ENCODE measurements at places on chromosomes 2 and 18.

DNA sequence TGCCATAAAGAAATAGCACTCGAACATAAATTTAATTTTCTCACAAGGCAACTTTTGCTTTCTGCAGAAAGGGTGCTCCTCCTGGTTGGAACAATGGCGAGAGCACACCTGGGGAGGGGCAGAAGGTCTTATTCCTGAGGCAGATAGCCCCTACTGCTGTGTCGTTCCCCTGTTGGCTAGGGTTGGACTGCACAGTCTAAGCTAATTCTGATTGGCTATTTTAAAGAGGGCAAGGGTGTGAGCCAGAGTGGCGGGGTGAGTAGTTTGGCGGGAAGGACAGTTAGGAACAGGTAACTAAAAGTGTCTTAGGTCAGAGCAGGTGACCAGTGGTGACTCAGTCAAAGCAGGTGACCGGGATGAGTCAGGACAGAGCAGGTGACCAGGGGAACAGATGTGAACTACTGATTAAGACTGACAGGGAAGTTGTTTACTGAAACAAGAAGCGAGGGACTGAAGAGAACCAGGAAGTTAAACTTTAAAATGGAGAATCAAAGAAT lies 49.7 kb upstream of the AGAP1 start:
- no peak for DNase-seq

GRCh38 chr18:58618822-58619595 lies 9.9 kb downstream of the ALPK2 start:
- no peak for DNase-seq

DNA sequence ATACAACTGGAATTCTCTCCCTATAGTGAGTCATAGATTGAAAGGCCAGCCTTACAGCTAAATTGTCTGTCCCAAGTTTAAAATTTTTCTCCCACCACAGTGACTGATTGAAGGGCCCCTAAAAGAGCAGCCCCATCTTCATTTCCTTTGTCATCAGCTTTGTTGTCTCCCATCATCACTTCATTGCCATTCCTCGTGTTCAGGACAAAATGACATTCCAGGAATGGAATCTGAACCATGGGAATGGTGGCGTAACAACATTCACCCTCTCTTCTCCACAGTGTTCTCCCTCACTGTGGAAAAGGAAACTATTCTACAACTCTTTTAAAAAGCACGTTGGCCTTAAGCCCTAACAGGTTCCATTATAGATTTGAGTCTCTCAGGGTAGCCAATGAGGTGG lies 52.1 kb downstream of the PSTPIP2 start:
- no peak for DNase-seq

DNA sequence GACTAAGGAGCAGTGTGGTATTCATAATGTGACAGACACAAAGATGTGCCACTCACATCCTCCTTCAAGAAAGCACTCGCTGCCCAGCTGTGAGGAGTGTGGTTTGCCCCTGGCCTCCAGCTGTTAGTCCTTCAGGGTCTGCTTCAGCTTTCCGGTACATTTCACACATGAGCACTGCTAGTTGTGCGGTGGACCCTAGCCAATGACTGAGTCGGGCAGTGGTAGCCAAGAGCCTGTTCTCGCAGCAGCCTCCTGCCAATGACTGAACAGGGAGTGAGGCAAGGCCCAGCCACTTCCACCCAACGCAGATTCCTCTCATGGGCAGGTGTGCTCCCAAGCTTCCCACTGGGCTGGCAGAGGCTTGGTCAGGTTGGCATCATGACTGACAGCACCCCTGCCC lies 254.3 kb downstream of the RBM43 start:
- no peak for DNase-seq

- no peak for DNase-seq
Observed at GRCh38 chr2:137220438-137220993, 455.2 kb downstream of the THSD7B start.

DNA sequence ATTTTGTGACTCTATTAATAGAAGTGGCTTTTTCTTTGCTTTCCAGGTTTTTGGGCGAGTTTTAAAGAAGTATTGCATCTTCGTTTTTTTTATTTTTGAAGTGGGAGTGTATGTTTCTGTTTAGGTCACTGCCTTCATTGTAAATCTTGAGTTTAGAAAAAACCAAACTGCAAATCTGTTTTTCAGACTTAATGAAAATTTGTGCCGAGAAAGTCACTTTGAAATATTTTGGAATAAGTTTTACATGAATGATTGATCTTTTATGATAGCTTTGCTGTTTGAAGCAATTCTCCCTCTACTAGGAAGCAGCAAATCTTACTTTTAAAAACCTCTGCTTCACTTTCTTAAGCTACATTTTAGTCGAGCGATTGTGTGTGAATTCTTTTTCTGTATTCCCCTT lies 2.2 kb downstream of the SMAD4 start:
- DNase-seq, result no peak

- DNase-seq, result no peak
Observed at GRCh38 chr2:240873805-240874714, 5.4 kb downstream of the AGXT start.

DNA sequence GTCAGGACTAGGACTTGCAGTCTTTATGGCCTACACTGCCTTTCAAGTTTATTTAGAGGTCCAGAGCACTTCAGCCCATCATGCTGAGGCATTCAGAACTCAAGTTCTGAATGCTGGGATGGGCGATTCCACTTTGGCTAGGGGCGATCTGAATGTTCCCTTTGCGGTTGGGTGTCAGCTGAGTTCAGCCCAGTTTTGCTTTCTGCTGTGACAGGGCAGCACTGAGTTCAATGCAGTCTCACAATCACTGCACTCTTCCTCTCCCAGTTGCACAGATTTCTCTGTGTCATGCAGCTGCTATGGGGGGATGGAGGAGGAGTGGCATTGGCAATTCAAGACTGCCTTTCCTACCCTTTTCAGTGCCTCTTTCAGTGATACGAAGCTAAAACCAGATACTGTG lies 1232.0 kb upstream of the FAM98A start:
- no peak for DNase-seq

DNA sequence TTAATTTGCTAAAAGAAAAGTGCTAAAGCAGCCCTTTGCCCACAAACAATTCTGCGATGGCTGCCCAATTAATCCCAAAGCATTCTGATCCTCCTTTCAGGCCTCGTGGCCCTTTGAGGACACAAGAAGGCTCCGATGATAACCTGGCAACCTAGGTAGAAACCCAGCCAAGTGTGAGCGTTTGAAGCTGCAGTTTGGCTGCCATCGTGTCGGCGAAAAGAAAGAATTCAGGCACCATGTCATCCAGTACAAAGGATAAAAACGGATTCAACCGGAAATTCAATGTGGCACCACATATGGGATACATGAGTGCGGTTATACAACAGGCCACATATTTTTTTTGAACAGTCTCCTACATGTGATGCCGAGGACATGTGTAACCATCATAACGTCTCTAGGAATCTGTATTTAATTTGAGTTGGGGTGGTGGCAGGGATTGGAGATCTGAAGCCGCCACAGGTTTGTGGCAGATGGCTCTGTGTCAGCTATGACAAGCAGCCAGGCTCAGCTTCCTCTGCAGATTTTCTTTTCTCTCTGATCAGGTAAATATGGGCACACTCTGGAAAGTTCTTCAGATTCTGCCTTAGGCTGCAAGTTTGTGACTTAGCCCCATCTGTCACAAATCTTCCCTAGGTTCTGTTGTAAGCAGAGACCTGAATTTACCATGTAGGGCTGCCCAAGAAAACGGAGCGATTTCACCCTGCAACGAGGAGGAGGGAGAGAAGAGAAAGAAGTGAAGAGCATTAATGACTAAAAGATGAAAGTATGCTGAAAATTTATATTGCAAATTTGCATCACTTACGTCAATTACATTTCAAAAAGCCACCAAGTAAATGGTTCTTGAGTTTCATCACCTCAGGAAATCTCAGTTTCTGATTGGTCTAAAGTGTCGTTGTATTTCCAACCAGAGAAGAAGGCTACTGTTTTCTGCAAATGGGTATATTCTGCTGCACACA lies 573.2 kb downstream of the ZEB2 start:
- DNase-seq, result no peak

DNA sequence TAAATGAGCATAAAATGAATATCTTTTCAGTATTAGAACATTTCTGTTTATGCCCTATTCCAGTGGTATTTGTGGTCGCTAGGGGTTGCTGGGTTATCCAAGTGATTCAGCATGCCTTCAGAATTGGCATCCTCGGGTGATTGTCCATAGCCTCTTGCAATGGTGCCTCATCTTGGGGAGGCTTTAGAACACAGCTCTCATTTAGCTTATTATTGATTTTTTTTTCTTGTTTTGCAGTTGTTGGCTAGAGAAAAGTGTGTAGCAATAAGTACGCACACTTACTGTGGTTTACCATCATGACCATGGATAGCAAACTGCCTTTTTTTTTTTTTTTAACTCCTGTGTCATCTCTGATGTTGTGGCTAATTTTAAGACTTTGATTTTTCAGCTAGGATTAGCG lies 33.6 kb downstream of the PLEKHA3 start:
- DNase-seq, result no peak

- DNase-seq, result no peak
Observed at GRCh38 chr2:238916875-238917590, 69.1 kb downstream of the TWIST2 start.

GRCh38 chr18:40473221-40474029 lies 1481.6 kb upstream of the PIK3C3 start:
- DNase-seq, result no peak

GRCh38 chr2:120854014-120854620 lies 118.4 kb downstream of the GLI2 start:
- DNase-seq, result no peak

DNA sequence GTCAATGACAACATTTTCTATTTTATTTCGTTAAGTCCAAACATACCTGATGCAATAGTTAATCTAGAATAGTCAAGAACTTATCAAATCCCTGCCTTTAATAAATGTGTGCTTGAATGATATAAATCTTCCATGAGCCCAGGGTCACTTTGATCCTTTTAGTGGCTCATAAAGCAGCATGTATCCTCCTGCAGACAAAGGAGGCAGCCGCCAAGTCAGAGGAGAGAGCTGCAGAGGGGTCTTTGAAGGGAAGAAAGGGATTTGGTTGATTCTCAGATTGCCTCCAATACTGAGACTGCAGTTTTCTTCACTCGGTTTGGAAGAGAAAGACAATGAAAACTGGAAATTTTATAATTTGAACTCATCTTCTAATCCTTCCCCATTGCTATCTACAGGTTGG lies 378.4 kb upstream of the PIK3C3 start:
- no peak for DNase-seq

DNA sequence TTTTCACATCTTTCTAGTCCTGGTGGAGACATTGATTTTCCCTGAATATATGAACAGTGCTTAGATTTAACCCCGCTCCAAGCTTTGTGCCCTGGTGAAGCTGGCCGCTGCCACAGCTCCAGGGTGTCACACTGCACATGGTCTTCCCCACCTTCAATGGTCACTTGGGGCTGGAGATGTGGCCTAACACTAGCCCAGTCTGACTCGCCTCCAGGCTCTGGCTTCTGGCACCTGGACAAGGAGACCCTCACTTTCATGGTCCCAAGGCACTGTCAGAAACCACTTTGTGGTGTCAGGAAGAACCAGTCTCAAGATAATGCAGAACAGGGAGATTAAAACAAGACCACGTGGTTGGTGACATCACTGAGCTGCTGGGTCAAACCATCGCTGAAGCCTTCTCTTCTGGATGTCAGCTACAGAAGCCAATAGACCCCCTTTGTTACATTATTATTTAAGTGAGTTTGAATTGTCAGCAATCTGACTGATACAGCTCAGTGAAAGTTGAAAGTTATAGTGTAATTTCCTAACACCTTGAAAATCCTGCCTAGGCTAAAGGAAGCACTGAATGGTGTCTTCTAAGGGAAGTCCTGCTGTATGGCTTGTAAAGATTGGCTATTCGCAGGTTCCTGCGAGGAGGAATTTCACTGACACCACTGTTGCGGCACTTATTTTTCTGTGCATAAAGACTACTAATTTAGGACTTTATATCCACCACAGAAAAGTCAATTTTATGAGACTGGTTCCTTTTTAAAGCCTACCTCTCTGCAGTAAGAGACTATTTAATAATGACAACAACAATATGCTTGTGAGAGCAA lies 55.0 kb upstream of the CTDP1 start:
- DNase-seq, result no peak

DNA sequence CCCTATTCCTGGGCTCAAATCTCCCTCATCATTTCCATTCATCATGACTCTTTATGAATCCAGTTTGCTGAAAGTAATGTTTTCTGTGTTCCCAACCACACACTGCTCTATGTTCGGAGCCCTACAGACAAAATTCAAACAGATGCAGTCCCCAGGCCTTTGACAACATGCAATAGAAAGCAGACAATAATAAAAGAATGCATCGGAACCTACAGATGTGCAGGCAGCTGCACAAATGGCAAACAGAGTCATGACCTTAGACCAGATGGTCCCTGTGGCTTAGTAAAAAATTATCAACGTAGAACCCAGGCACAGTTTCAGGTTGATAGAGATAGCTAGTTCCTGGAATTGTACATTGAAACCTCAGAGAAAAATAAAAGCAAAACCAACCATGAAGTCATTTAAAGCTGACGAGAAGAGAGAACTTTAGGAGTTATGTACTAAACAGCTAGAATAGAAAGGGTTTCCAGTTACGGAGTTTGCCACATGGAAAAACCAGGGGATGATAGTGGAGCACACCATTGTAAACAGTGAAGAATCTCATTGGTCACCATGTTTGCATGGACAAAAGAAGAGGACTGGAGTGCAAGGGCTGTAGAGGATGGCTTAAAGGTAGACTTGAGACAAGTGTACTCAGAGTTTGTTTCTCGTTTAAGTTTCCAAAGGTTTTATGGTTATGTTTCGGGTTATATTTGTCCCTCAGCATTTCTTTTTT lies 23.2 kb upstream of the ACVR1 start:
- DNase-seq, result peak; percentile 35

DNA sequence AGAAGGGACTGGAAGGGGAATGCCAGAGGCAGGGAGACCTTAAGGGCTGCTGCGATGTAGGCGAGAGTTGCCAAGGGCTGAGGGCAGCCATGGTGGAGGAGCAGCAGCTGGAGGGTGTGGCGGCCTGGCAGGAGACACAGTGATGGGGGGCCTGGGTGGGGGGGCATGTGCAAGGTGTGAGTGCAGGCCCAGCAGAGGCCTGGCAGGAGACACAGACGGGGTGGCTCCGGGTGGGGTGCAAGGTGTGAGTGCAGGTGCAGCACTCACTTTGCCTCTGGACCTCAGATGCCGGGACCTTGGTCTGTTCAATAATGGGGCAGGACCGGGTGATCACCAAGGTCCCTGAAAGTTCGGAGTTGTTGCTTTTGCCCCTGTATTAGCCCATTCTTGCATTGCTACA lies 76.2 kb upstream of the ODC1 start:
- DNase-seq, result no peak

All from stimulated activated CD4-positive, alpha-beta T cell treated with anti-CD3 and anti-CD28 coated beads, Interleukin-1b, Interleukin-23, amount 100 ng/mL, for 48 hours (primary cell).